Esophagus squamous epithelium (tissue), 5 donors: ENCODE measurements at places on chromosomes 1 and 21. TPM values are rescaled to one million over a fixed set of nuclear protein-coding genes. Genes with fewer than 3 reads are reported as not detected.

The HSPA13 gene
- 4.4 TPM for total RNA-seq

The SLC5A9 gene
- total RNA-seq: not detected

The SPRR2B gene
- total RNA-seq: not detected

The PGLYRP3 gene
- total RNA-seq: 44.0 TPM

The HFM1 gene
- total RNA-seq: 0.79 TPM

The C1QA gene
- 167 TPM for total RNA-seq

The CFHR5 gene
- total RNA-seq: not detected

DNA sequence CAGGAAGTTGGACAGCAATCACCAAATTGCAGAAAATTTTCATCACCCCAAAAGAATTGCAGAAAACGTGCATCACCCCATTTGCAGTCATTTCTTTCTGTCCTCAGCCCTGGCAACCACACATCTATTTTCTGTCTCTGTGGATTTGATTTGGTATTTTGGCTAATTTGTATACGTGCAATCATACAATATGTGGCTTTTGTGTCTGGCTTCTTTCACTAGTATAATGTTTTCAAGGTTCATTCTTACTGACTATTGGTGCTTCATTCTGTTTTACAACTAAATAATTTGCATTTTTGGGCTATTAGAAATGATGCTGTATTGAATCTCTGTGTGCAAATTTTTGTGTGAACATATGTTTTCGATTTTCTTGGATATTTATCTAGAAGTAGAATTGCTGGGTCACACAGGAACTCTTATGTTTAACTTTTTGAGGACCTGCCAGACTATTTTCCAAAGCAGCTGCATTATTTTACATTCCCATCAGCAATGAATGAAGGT lies 24.8 kb upstream of the PRDM2 start:
- DNase-seq: no peak

DNA sequence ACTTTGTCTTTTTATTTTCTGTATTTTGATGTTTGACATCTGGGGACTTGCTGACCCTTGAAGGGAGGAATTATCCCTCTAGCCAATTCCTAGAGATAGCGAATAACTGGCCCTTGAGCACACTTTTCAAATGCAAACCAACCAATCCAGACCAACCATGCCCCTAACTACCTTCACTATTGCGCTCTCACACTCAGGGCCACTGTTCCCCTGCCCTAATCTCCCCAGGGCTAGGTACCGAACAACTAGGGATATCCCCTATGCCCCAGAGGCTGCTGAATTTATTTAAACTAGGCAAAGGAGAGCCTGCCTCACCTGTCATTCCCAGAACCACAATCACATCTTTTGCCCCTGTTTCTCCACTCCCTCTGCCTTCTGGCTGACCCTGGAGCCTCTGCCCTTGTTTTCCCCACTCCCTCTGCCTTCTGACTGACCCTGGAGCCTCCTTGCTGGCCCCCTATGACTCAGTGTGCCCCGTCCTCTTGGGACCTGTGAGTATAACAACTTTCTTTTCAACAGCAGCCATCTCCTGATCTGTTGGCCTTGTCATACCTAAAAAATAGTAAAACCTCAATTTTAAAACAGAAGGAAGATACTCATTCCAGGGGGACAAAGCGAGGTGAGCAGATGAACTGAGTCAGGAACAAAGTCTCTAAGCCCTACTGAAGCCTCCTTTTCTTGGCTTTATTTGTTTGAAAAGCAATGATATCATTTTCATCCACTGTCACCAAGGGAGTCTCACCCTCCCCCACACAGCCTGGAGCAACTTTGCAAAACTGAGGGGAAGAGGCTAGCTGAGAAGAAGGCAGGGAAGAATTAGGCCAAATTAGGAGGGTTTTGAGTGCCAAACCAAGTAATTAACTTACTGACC lies 115.5 kb downstream of the NMNAT2 start:
- DNase-seq: no peak

- no peak for DNase-seq
Measured at GRCh38 chr1:57678138-57678537, 254.3 kb upstream of the DAB1 start.

DNA sequence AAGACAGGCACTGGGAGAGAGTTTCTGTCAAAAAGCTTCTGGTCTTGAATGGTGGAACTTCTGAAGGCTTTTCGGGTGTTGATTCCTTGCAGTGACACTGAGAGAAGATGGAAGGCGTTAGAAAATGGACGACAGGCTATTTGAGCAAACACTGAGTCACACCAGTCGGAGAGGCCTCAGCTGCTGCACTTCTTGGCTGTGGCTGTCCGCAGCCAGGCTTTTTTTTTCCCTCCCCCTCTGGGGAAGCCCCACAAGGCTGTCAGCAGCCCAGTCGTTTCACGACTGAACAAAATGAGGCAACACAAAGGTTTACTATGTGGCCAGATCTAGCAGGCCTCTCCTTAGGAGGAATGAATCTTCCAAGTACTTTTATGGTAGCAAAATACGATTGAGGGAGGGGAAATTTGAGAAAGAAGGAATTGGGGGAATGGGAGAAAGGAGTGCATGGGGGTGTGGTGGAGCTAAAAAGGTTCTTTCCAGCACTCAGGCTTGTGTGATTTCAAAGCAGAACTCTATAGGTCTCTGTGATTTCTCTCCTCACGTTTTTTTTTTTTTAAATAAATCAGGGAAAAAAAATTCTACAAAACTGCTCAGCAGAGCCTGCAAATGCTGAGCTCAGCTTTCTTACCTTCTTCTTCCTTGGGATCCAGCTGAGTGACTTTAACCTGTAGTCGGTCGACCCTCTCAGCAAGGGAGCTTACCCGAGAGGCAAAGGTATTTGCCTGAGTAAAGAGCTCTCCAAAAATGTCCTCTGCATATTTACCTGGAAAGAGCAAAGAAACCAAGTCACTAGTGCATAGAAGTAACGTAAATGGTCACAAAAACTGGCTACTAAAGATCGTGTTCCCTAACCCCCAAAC lies 26.1 kb downstream of the GPR3 start:
- DNase-seq: no peak

DNA sequence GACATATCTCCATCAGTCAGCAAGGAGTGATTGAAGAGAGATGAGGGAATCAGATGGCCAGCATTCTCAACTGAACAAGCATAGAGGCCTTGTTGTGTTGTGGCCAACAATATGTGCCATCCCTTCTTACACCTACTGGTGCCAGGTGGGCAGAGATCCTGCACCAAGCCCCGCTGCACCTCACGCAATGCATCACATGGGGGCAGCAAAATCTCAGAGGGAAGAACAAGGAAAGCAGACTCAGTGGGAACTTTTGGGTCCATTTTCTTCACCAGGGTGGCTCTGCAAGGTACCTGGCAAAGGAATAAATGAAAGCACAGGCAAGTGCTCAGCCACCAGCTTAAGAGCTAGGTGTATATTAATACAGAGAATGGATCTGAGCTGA lies 33.2 kb downstream of the HSD3B2 start:
- DNase-seq: no peak

DNA sequence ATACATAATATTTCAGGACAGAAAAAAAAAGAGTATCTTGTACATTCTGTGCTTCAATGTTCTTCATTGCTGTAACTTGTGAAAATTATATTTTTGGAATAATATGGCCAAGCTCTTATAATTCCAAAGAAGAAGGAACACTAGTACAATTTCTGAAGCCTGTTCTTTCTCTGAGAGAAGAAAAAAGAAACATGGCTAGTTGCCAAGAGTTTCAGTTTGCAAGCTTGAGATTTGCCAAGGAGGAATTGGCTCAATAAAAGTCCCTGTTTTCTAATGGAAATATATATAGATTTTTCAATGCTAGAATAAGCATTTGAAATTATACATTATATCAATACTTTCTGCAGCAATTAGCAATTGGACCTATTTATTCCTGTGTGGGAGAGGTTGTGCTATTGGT lies 285.2 kb upstream of the NEGR1 start:
- DNase-seq: no peak

DNA sequence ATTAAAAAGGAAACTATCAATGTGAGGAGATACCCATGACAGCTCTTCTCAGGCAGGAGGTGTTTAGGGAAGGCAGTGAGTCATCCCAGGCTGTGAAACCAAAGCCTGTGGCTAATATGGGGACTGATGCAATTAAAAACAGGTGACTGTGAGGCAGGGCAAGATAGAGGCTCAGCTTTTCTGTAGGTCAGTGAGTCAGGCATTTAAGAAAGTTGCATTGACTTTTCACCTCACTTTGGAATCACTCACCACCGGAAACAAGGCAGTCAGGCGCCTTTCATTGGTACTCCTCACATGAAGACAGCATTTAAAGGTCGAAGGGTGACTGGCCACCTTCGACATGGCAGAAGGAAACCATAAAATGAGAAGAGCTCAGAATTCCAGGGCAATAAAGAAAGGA lies 54.5 kb downstream of the PAPPA2 start:
- no peak for DNase-seq

- DNase-seq: no peak
Measured at GRCh38 chr1:25170439-25170838, 61.9 kb downstream of the SYF2 start.
